Panc1 (cell line): ENCODE measurements at places on chromosomes 11 and 22. TPM values are rescaled to one million over a fixed set of nuclear protein-coding genes. Genes with fewer than 3 reads are reported as not detected.

DNA sequence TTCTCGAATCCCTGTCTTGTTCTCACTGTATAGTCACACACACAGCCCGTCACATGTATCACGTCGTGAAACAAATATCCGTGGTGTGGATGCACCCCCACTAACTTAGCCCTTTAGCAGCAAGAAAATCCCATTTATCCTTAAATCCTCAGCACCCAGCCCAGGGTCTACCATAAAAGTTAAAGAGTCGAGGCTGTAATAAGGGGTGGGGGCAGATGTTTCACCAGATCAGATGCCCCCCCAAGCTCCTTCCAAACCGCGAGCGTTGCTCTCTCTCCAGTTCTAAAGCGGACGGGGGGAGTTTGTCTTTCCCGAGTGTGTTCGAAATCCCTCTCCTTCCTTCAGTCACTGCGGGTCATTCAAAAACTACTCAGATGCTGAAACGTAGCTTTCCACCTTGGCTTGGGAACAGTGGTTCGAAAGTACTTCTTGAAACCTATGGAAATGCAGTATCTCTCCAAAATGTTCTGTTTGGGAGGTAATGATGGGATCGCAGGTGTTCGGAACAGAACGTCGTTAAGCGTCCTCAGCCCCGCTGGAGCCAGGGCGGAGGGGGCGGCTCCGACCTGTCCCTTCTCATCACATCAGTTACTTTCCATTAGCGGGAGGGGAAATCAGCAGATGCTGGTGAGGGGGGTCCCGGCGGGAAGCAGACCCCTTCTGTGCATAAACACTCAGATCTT lies 156.2 kb downstream of the BRD1 start:
- DNase-seq: no peak
- H3K4me1 ChIP-seq: no peaks in the 10 kb centered on the region
- no peaks in the 10 kb centered on the region for H3K36me3 ChIP-seq
- no peak overlapping the region for H3K27ac ChIP-seq
- H3K4me3 ChIP-seq: no peak overlapping the region

TRIM5 gene
- 56.1 TPM for total RNA-seq

DNA sequence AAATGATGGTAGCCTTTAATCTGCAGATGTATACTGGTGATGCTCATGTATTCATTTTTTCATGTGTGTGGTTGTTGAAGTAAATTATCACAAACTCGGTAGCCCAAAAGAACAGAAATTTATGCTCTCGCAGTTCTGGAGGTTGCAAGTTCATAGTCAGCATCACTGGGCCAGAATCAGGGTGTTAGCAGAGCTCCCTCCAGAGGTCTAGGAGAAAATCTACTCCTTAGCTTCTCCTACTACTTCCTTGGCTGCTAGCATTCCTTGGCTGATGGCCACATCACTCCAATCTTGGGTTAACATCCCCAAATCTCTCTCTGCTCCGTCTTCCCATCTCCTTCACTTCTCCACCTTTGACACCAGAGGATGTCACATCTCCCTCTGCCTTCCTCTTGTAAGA lies 45.3 kb upstream of the GALNT18 start:
- H3K36me3 ChIP-seq: no peaks in the 10 kb centered on the region
- DNase-seq: no peak
- H3K27ac ChIP-seq: no peak overlapping the region
- H3K4me3 ChIP-seq: no peak overlapping the region

- no peak overlapping the region for H3K4me3 ChIP-seq
- no peaks in the 10 kb centered on the region for H3K27me3 ChIP-seq
- no peaks in the 10 kb centered on the region for H3K4me1 ChIP-seq
- no peak for DNase-seq
- no peak overlapping the region for H3K27ac ChIP-seq
Measured at GRCh38 chr11:96180341-96180740, 162.7 kb downstream of the MAML2 start.

GRCh38 chr11:57458410-57459163 lies 1.7 kb upstream of the RTN4RL2 start:
- peaks cover 6% of the 10 kb centered on the region; the same call in 1 of the 2 replicates for H3K27me3 ChIP-seq
- no peaks in the 10 kb centered on the region for H3K36me3 ChIP-seq
- peak overlapping the region; percentile 2 for H3K4me3 ChIP-seq
- no peak for DNase-seq

GRCh38 chr11:117319214-117319840 lies 3.3 kb upstream of the BACE1 start:
- H3K36me3 ChIP-seq: no peaks in the 10 kb centered on the region
- peaks cover 11% of the 10 kb centered on the region for H3K4me1 ChIP-seq
- no peak overlapping the region for H3K4me3 ChIP-seq
- no peak overlapping the region for H3K27ac ChIP-seq
- no peak for DNase-seq
